Upper lobe of left lung (tissue), 6 donors: ENCODE measurements at places on chromosomes 11 and 22.

DNA sequence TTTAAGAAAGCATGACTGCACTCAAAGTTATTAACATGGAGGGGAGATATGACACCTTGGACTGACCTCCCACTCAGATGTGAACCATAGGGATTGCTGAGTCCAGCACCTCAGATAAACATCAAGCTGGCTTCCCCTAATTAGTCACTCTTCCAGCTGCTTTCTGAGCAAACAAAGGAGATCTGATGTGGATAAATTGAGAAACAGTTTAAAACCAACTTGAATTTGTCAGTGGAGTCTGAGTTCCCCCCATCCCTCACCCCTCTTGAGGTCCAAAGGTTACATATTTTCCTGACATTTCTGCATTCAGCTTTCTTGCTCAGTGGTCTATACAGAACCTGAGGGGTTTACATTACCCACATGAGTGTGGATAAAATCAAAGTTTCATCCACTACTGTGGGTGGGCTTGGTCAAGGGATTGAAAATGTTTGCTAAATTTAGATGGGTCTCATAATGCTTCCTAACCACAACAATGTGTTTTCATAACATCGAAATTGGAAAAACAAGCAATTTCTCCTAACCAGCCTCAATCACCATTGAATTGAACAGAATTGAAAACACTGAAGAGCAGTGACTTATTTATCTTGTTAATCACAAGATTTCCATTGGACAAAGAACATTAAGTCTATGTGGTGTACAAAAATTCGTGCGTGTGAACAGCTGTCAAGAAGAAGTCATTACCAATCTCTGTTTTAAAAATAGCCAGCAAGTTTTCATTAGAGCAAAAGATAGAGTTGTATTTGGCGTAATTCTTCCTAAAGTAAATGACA, 292.3 kb downstream of the METTL15 start:
- H3K27ac ChIP-seq: no peak overlapping the region
- no peak for DNase-seq
- no peaks in the 10 kb centered on the region for H3K27me3 ChIP-seq
- H3K4me3 ChIP-seq: no peak overlapping the region
- H3K36me3 ChIP-seq: no peaks in the 10 kb centered on the region

- H3K4me3 ChIP-seq: no peak overlapping the region
- no peak for DNase-seq
- H3K36me3 ChIP-seq: no peaks in the 10 kb centered on the region
- H3K4me1 ChIP-seq: no peaks in the 10 kb centered on the region
These were observed 12.6 kb upstream of the UCP2 start for GRCh38 chr11:73995247-73995646.

- H3K36me3 ChIP-seq: no peaks in the 10 kb centered on the region
- H3K4me3 ChIP-seq: no peak overlapping the region
- H3K27me3 ChIP-seq: no peaks in the 10 kb centered on the region
- no peak overlapping the region for H3K27ac ChIP-seq
These were observed 226.4 kb downstream of the LUZP2 start for GRCh38 chr11:24723231-24723630.

DNA sequence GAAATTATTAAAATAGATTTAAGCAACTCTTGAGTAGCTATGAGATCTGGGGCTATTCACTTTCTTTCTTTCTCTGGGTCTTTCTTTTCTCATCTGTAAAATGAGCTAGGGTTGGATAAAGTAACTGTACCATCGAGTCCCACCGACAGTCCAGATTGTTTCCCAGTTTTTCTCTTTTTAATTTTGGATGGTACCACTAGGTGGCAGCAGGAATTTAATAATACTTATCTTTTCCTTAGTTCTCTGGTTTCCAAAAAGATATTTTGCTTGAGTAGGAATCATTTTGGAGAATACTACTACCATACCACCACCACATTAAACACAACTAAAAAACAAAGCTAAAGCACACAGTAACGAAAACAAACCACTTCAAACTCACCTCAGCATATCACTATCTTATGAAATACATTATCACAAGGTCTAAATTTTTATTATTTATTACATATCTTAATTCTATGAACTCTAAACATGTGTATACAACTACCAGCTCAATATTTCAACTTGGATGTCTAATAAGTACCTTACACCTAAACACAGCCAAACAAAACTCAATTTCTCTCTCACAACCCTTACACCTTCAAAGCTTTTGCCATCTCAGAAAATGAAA, 584.0 kb downstream of the KCNA4 start:
- no peak overlapping the region for H3K4me3 ChIP-seq
- H3K4me1 ChIP-seq: no peaks in the 10 kb centered on the region

GRCh38 chr22:21734540-21735199, 924 bp downstream of the YPEL1 start:
- H3K4me3 ChIP-seq: peak overlapping the region; percentile 69
- peaks cover 19% of the 10 kb centered on the region for H3K4me1 ChIP-seq
- peak overlapping the region; percentile 72 for H3K27ac ChIP-seq
- H3K27me3 ChIP-seq: no peaks in the 10 kb centered on the region
- DNase-seq: no peak

GRCh38 chr11:75159151-75159953, 8.4 kb downstream of the SLCO2B1 start:
- peaks cover 38% of the 10 kb centered on the region for H3K4me1 ChIP-seq
- H3K4me3 ChIP-seq: no peak overlapping the region
- DNase-seq: peak; percentile 66
- H3K27me3 ChIP-seq: no peaks in the 10 kb centered on the region

GRCh38 chr11:3122775-3123201, 42.3 kb downstream of the OSBPL5 start:
- peaks cover 45% of the 10 kb centered on the region for H3K36me3 ChIP-seq
- no peaks in the 10 kb centered on the region for H3K27me3 ChIP-seq
- H3K4me1 ChIP-seq: peaks cover 27% of the 10 kb centered on the region
- DNase-seq: peak; percentile 41
- H3K4me3 ChIP-seq: no peak overlapping the region
- H3K27ac ChIP-seq: peak overlapping the region; percentile 65

DNA sequence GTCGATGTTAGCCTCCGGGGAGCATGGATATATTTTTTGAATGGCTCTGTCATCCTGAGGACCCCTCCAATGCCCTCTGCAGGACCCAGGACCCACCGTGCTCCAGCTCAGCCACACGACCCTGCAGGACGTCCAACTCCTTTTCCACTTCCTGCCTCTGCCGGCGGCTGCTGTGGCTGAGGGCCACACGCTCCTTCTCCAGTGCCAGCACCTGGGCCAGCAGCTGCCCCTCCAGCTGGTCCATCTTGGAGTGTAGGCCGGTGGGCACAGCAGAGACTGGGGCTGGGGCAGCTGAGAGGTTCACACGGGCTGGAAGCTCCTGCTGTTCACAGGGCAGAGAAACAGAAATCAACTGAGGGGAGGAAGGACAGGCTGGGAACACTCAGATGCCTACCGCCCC, 15.6 kb downstream of the NPTXR start:
- no peaks in the 10 kb centered on the region for H3K4me1 ChIP-seq
- no peaks in the 10 kb centered on the region for H3K27me3 ChIP-seq
- no peak overlapping the region for H3K27ac ChIP-seq

DNA sequence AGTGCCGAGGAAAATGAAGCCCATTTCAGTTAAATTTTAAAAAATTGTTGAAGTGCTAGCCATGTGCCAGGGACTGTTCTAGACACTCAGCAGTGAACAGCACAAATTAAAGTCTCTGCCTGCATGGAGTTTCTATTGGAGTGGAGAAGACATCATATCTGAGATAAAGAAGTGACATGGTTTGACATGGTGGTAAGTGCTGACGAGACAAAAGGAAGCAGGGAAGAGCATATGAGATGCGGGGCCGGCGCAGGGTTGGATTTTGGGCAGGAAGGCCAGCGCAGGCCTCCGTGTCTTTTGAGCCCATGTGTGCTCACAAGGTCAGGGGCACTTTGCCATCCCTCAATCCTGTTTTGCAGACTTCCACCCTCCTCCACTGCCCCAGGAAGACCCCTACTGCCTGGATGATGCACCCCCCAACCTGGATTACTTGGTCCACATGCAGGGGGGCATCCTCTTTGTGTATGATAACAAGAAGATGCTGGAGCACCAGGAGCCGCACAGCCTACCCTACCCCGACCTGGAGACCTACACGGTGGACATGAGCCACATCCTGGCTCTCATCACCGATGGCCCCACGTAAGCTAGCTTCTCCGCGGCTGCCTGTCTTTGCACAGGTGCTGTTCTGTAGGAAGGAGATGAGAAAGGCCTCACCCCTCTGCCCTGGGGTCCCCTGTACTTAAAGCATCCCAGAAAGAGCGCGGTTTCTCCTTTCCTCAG, 29.6 kb downstream of the AMPD3 start:
- H3K36me3 ChIP-seq: peaks cover 8% of the 10 kb centered on the region
- H3K27ac ChIP-seq: no peak overlapping the region
- no peaks in the 10 kb centered on the region for H3K27me3 ChIP-seq
- H3K4me1 ChIP-seq: peaks cover 15% of the 10 kb centered on the region
- no peak overlapping the region for H3K4me3 ChIP-seq

DNA sequence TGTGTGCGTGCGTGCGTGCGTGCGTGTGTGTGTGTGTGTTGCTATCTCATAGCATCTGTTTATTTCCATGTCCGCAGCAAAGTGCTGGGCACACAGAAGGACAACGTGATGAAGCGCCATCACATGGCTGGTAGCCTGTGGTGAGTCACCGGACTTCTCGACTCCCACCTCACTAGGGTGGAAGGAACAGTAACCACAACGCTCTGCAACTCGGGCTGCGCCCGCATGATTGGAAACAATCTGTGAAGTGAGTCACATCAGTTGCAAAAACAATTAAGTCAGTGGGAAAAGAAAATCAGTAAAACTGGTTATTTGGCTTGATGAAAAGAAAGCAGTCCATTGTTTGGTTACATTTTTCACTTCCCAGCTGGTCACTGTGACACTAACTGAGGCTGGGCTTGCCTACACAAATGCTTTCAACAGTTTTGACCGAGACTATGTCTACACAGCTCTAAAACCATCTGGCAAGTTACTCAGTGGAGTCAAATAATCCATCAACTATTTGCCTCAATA, 437.3 kb upstream of the CADM1 start:
- no peaks in the 10 kb centered on the region for H3K4me1 ChIP-seq
- H3K4me3 ChIP-seq: no peak overlapping the region
- no peaks in the 10 kb centered on the region for H3K36me3 ChIP-seq

DNA sequence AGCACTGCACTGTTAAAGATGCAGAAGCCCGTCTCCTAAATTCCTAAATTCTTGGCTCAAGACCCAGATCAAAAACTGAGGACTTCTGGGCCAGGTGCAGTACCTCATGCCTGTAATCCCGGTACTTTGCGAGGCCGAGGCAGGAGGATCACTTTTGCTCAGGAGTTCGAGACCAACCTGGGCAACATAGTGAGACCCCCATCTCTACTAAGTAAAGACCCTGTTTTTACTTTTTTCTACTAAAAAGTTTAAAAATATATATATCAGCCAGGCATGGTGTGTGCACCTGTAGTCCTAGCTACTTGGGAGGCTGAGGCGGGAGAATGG, 29.7 kb downstream of the PDGFB start:
- no peaks in the 10 kb centered on the region for H3K36me3 ChIP-seq
- DNase-seq: no peak
- H3K27me3 ChIP-seq: no peaks in the 10 kb centered on the region
- H3K4me1 ChIP-seq: no peaks in the 10 kb centered on the region

DNA sequence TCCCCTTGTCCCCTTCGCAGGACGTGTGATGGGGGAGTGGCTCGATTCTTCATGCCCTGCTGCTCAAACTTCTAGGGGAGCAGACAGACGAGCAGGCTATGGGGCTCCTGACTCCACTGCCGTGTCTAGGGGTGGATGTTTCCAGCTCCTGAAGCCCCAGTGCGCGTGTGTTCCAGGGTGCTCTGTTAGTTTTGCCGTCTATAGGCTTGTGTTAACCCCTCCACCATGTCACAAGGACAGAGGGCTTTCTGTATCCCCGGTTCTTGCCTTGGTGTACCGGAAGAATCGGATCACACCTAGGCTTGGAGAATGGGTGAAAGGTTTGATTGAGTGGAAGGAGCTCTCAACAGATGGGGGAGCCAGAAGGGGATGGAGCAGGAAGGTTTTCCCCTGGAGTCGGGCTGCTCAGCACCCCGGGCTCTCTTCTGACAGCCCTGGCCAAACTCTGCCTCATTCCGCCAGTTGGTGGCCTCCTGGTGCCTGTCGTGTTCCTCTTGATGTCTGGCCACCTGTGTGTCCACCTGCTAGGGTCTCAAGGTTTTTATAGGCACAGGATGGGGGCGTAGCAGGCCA, 810.7 kb downstream of the BRD1 start:
- H3K27me3 ChIP-seq: no peaks in the 10 kb centered on the region
- H3K4me3 ChIP-seq: no peak overlapping the region
- peaks cover 19% of the 10 kb centered on the region for H3K4me1 ChIP-seq

- DNase-seq: peak; percentile 81
- no peaks in the 10 kb centered on the region for H3K27me3 ChIP-seq
- peaks cover 15% of the 10 kb centered on the region for H3K4me1 ChIP-seq
- H3K27ac ChIP-seq: no peak overlapping the region
- H3K4me3 ChIP-seq: no peak overlapping the region
These were observed 29.4 kb downstream of the APOL1 start for GRCh38 chr22:36282328-36282831.

GRCh38 chr11:48081151-48082010, 101.0 kb downstream of the PTPRJ start:
- peak overlapping the region; percentile 46 for H3K27ac ChIP-seq
- H3K4me3 ChIP-seq: no peak overlapping the region
- no peaks in the 10 kb centered on the region for H3K27me3 ChIP-seq
- DNase-seq: peak; percentile 55
- H3K4me1 ChIP-seq: peaks cover 7% of the 10 kb centered on the region
- no peaks in the 10 kb centered on the region for H3K36me3 ChIP-seq

DNA sequence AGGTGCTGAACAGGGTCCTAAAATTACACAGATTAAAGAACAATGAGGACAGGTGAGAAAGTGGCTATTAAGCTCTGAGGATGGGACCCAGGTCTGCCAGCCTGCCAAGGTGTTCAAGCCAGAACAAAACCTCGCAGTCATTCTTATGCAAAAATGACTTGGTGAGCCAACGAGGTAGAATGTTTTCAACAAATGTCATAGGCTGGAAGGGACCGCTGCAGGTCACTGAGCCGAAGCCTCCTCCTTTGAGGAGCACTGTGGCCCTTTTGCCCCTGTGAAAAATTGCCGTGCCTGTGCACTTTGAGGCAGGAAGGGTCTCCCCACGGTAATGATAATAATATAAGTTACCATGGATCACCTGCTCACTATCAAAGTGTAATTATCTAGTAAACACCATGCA, 216.2 kb downstream of the DSCAML1 start:
- DNase-seq: no peak
- H3K4me3 ChIP-seq: no peak overlapping the region
- H3K27me3 ChIP-seq: no peaks in the 10 kb centered on the region

DNA sequence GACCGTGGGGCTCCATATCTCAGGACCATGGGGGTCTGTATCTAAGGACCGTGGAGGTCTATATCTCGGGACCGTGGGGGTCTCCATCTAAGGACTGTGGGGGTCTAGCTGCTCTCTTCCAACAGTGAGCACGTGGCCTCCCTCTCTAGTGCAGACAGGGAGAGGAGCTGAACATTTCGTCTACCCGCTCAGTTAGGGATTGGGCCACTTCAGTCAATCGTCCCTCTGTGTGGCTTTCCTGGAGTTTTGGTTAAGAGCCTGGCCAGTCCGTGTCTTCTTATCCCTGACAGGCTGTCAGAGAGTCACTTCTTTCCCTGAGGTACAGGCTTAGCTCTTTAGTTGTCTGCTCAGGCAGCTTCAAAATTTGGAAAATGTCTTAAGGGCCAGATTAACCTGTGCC, 3.1 kb downstream of the KRTAP5-1 start:
- no peak overlapping the region for H3K4me3 ChIP-seq
- H3K27ac ChIP-seq: no peak overlapping the region
